Camera-type eye (tissue), 1 donor: ENCODE measurements at places on chromosomes 4 and X. TPM values are rescaled to one million over a fixed set of nuclear protein-coding genes. Genes with fewer than 3 reads are reported as not detected.

AGA gene
- 26.9 TPM for total RNA-seq

NPNT gene
- total RNA-seq = 55.7 TPM

GAGE12F gene
- total RNA-seq = not detected

NR0B1 gene
- not detected for total RNA-seq
